ENCODE measurements at places on chromosomes 13 and 19.

GRCh38 chr13:105565136-105565727, 970.2 kb downstream of the EFNB2 start:
- DNase-seq, result no peak

DNA sequence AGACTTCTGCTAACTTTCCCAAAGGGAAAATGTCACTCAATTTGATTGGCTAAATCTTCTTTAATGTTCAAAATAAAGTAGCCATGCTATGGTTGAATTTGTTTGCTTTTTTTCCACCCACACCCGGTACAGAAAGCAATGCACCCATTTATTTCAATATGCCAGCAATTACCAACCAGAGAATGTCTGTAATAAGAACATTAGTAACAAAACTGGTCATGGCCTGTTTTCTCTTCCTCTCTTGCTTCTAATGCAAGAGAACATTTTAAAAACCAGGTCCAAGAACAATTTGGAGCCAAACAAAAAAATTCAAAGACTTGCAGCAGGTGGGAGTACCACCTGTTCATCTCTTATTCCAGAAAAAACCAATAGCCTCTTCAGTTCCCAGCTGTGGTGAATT, 1108.8 kb upstream of the PCDH20 start:
- DNase-seq, result peak; percentile 93

DNA sequence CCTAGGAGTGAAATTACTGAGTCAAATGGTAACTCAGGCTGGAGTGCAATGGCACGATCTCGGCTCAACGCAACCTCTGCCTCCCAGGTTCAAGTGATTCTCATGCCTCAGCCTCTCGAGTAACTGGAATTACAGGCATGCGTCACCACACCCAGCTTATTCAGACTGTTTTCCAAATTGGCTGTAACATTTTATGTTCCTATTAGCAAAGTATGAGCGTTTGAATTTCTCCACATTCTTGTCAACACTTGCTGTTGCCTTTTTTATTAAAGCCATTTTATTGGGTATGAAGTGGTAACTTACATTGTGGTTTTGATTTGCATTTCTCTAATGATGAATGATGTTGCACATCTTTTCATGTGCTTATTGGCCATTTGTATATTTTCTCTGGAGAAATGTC, 7.9 kb downstream of the IPO5 start:
- no peak for DNase-seq

DNA sequence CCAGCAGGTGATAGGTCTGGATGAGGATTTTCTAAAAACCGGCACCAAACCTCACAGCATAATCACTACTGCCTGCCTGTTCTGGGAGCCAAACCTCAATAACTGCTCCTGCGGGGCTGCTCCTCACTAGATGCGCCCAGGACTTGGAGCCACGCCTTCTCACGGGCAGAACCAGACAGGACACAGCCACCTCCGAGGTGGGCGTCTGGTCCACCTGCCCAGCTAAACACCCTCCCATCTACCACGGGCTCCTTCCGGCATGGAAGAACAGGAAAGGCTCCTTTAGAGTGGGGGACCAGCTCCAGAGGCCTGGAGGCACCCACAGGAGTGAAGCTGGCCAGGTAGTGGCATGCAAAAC, 73.5 kb downstream of the PEPD start:
- no peak for DNase-seq

All from NCI-H1105 treated with DMSO at 0.1 percent for 48 hours (cell line).